HTR-8/SVneo (cell line): ENCODE measurements at places on chromosomes 6 and 20.

DNA sequence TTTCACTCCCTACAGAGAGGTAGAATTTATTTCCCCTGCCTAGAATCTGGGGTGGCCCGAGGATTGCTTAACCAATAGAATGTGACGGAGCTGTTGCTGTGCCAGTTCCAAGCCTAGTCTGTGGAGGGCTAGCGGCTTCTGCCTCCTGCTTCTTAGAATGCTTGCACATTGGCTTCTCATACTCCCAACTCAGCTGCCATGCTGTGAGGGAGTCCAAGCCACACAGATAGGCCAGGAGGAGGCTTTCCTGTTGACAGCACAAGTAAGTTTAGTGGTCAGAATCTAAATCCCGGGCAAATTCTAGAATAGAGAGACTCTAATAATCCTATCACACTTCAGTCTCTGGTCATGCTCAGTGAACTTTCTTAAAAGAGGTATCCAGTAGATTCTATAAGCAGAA, 57.5 kb upstream of the SNRPB2 start:
- no peak for DNase-seq

GRCh38 chr6:157376706-157377230, 4.2 kb upstream of the ZDHHC14 start:
- DNase-seq: no peak

- no peak for DNase-seq
Measured at GRCh38 chr20:50813801-50814200, 18.9 kb downstream of the BCAS4 start.

GRCh38 chr6:24205020-24205492, 79.0 kb downstream of the NRSN1 start:
- peak; percentile 14 for DNase-seq

- no peak for DNase-seq
Measured at GRCh38 chr6:139699335-139699734, 324.9 kb upstream of the CITED2 start.

DNA sequence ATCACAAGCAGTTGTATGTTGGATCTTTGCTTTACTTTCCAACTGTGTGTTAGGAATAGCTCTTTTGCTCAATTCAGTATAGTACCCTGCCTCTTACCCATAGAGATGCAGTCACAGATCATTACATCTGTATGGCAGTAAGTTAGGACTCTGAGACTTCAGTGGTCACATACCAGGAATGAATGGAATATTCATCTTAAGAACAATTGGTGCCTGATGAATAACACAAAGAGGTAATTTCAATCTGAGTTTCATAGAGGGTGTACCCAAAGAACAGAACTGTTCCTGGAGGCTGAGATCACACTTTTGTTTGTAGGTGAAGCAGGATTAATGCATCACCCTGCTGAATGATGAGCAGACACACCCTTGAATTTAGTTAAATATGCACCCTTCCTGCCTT, 28.7 kb upstream of the KIF13A start:
- DNase-seq: no peak
